Tongue (tissue), 3 donors: ENCODE measurements at places on chromosomes 6 and 20.

DNA sequence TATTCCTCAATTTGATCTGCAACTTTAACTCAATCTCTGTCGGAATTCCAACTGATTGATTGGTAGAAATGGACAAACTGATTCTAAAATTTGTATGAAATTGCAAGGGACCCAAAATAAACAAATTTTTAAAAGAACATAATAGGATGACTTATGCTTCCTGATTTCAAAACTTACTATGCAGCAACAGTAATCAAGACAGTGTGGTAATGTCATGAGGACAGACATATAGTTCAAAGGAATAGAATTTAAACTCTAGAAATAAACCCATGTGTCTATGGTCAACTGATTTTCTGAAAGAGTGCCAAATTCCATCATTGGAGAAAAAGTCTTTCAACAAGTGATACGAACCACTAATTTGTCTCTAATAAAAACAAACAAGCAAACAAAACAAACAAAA lies 1320.1 kb upstream of the GJE1 start:
- no peak for DNase-seq

GRCh38 chr6:18795726-18796125 lies 408.6 kb downstream of the RNF144B start:
- DNase-seq, result peak; percentile 1

GRCh38 chr20:54512694-54513093 lies 37.3 kb downstream of the DOK5 start:
- no peak for DNase-seq

DNA sequence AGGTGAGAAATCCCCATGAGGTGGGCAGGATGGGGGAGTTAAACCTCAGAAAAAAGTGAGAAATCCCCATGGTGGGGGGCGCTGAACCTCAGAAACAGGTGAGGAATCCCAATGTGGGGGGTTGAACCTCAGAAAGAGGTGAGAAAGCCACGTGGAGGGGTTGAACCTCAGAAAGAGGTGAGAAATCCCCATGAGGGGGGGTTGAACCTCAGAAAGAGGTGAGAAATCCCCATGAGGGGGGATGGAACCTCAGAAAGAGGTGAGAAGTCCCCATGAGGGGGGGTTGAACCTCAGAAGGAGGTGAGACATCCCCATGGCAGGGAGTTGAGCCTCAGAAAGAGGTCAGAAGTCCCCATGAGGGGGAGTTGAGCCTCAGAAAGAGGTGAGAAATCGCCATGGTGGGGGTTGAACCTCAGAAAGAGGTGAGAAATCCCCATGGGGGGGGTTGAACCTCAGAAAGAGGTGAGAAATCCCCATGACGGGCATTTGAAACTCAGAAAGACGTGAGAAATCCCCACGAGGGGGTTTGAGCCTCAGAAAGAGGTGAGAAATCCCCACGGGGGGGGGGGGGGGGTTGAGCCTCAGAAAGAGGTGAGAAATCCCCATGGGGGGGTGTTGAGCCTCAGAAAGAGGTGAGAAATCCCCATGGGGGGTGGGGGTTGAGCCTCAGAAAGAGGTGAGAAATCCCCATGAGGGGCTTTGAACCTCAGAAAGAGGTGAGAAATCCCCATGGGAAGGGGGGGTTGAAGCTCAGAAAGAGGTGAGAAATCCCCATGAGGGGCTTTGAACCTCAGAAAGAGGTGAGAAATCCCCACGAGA lies 14.3 kb upstream of the GOPC start:
- no peak for DNase-seq

DNA sequence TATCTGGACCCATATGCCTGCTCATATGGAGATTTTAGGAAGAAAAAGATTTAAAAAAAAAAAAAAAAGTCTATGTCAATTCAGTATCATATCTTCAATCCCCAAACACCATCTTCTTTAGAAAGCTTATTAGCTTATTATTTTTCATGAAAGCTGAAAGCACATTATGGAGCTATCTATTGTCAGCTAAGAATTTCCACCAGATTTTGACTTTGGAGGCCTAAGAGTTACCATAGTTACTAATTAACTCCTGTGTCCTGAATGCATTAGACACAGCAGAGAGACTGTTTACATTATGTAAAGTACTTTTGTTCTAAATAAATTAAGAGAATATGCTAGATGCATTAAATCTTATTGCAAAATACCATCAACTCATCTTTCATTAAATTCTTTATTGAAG lies 255.5 kb upstream of the NRSN1 start:
- no peak for DNase-seq
